ENCODE measurements at places on chromosomes 6 and 20.

GRCh38 chr20:12199703-12200102 lies 282.0 kb downstream of the BTBD3 start:
- no peak for DNase-seq

DNA sequence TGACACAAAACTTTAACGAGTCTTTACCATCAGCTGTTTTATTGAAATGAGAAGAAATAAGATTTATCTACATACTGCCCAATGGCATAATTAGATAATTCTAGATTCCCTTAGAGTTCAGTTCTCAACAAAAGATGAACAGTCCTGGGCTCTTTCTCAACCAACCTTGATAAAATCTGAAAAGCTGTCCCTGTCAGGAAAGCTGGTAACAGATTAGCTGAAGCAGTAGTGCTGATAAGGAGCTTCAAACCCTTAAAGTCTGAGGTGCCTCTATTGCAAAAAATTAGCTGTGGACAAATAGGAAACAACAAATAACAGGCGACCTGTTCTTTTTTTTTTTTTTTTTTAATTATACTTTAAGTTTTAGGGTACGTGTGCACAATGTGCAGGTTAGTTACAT lies 35.9 kb upstream of the FAM135A start:
- DNase-seq, result no peak

DNA sequence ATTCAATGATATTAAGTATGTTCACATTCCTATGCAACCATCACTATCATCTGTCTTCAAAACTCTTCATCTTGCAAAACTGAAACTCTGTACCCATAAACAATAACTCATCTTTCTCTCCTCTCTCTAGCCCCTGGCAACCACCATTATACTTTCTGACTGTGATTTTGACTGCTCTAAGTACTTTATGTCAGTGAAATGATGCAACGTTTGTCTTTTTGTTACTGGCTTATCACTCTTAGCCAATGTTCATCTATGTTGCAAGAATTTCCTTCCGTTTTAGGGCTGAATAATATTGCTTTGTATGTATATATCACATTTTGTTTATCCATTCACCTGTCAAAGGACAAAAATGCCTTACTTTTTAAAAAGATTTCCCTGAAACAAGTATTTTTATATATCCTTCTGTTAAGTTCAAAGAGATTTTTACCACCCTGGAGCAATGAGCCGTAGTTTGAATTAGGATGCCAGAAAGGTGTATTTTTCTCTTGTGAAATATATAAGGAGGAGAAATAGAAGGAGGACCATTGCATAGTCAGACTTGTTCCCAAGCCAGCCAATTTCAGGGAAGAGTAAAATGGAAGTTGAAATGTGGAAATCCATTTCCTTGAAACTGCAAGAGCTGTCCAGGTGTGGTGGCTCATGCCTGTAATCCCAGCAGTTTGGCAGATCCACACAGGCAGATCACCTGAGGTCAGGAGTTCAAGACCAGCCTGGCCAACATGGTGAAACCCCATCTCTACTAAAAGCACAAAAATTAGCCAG lies 4.0 kb upstream of the CGAS start:
- DNase-seq, result no peak

DNA sequence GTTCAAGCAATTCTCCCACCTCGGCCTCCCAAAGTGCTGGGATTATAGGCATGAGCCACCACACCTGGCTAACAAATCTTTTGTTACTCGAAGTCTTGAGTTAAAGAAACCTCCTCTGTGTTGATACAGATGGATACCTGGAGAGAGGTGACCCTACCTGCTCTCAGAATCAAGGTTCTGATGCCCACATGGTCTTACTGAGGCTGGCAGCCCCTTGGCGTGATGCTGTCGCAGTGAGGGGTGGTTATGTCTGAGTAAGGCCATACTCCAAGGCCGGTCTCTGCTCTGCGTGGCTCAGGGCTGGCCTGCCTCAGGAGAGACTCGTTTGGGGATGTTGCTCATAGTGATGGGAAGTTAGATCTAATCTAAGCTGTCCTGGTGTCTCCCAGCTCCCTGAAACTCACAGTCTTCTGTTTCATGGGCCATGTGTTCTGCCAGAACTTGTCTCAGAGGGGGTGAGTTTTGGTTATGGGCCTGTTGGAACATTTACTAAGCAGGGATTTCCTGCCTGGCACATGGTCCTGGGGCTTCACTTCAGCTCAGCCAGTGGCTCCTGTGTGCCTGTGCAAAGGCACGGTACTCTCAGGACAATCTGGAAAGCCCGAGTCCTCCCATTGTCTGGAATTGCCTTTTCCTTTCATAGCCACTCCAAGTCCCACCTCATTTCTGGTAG lies 17.5 kb upstream of the TRAF3IP2 start:
- DNase-seq, result no peak

- no peak for DNase-seq
These were observed 380.1 kb upstream of the SULF2 start for GRCh38 chr20:48165401-48165685.

DNA sequence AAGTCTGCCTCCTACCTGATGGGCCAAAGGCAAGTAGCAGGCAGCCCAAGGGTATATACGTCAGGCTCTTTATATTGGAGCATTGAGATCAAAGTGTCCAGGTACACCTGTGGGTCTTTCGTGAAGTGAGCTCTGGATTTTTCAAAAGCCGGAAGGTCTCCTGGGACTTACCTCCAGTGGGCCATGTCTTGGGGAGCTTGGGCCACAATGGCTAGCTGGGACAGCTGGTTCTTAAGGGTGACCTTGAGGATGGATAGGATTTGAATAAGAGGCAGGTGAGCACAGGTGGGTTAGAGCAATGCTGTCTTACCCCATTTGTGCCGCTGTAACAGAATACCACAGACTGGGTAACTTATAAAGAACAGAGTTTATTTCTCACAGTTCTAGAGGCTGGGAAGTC lies 153.4 kb downstream of the CDC5L start:
- DNase-seq, result no peak

GRCh38 chr20:54415967-54416366 lies 59.4 kb upstream of the DOK5 start:
- DNase-seq, result no peak

DNA sequence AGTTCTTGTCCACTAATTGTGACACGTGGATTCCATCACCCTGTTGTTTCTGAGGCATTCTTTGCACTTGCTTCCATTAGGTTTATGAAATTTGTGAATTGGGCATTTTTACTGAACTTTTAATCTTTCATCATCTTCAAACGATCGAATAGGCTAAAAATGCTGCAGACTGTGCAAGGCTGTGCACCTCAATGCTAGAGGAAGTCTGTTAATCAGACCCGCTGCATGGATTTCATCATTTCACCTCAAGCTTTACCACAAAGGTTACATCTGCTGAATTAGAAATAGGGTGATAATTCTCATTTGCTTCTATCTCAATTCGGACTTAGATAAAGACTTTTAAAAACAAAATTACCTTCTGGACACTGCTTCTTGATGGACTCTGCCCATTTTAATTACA lies 27.8 kb upstream of the F13A1 start:
- DNase-seq, result no peak

DNA sequence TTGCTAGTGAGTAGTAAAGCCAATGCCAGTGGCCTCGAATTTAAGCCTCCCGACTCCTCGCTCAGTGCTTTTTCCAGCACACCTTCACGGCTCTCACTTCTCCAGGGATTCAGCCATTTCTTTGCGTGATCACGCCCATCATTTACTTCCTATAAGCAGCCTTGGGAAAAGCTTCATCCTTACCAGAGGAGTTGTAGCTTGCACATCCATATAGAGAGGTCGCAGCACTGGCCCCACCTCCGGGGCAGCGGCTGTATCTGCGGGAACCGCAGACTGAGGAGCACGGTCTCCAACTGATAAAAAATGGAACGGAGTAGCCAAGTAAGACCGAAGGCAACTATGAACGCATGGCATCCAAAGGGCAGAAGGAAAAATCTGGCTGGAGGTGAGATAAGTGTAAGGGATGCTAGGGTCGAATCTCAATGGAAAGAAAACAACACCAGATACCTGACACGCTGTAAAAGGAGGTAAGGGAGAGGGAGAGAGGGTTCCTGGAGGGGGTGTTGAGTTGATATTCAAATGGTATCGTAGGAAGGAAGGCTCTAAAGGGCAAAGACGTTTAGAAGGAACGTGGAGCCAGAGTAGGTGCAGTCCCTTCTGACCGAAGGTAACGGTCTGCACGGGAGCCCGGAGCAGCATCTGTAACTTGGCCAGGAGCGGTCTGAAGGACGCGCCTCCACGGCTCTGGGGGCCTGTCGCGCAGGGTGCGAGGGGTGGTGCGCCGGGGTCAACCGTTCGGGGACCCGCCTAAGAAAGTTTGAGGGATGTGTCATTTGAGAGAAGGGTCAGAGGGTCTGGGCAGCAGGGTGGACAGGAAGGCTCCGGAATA lies 640 bp downstream of the NFS1 start:
- DNase-seq, result no peak

- DNase-seq, result no peak
These were observed 12.7 kb upstream of the APMAP start for GRCh38 chr20:25005220-25005619.

- DNase-seq, result no peak
These were observed 4.3 kb upstream of the KIF25 start for GRCh38 chr6:167993169-167993568.

- peak; percentile 50 for DNase-seq
These were observed 56.4 kb upstream of the DUSP22 start for GRCh38 chr6:235763-236360.

DNA sequence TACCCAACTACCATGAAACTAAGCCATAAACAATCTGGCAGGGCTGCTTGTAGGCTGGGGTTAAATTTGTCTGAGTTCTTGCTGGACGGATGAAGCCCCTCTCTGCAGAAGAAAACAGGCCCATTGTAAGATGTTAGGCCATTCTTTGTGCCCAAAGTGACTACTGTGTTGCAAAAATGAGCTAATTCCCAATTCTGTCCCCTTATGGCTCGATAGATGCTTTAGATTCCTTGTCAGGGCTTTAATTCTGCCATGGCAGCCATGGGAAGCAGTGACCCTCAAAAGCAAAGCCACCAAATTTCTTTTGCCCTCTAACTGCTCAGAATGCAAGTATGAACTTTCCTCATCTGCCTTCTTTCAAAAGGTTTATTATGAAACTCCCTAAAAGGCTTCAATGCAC lies 45.2 kb downstream of the LAMA4 start:
- no peak for DNase-seq

Data from CD4-positive, alpha-beta T cell treated with Interleukin-6 at 100 ng/mL for 8 hours (primary cell).